AG08395 (cell line): ENCODE measurements at places on chromosomes 1 and 21.

- no peak for DNase-seq
Observed at GRCh38 chr1:227175611-227176010, 142.7 kb downstream of the CDC42BPA start.

- no peak for DNase-seq
Observed at GRCh38 chr21:41824466-41825207, 54.5 kb downstream of the PRDM15 start.

- no peak for DNase-seq
Observed at GRCh38 chr1:204338997-204339396, 20.7 kb downstream of the PLEKHA6 start.

- DNase-seq: peak; percentile 18
Observed at GRCh38 chr1:67468066-67468718, 38.0 kb upstream of the SERBP1 start.
